Naive thymus-derived CD8-positive, alpha-beta T cell (primary cell): ENCODE measurements at places on chromosomes 7 and 10. TPM values are rescaled to one million over a fixed set of nuclear protein-coding genes. Genes with fewer than 3 reads are reported as not detected.

Gene PKD1L1
- total RNA-seq: 0.78 TPM

Gene HOXA6
- total RNA-seq: not detected

GRCh38 chr10:102935939-102936605 is 18.0 kb downstream of the CNNM2 start:
- DNase-seq: no peak

DNA sequence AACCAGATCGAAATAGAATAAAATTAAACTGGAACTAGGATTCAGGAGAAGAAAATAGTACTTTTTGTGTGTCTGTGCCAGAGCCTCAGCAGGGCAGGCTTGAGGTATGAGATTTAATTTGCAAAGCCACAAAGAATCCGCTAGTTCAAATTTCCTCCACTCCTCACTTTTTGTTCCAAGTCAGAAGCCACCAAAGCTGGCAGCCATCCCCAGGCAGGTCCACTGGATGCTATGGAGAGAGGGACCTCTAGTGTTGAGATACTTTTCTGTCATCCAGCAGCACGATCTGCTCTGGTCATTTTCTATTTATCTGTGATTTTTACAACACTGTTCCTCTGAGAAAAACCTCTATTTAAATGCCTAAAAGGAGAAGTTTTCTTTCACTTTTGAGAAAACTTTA is 147.9 kb upstream of the FRMD4A start:
- DNase-seq: no peak

GRCh38 chr10:78863140-78863905 is 205.4 kb upstream of the ZMIZ1 start:
- no peak for DNase-seq

DNA sequence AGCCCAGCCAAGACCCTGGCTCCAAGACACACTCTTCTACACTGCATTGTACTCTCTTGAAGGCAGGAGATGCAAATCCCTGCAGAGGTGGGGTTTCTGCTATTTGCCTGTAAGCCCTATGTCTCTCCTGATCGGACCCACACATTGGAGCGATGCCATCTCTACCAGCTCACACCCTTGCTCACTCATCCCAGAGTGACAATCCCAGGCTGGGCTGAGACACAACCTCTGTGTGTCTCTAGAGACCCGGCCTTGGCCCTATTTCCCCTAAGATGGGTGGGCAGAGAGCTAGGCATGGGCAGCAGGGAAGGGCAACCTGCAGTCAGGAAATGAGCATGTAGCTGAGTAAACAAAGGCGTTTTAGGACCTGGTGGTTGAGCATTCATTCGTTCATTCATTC is 25.6 kb downstream of the CCDC3 start:
- no peak for DNase-seq

- DNase-seq: no peak
Observed at GRCh38 chr10:123603130-123603529, 63.0 kb upstream of the GPR26 start.

DNA sequence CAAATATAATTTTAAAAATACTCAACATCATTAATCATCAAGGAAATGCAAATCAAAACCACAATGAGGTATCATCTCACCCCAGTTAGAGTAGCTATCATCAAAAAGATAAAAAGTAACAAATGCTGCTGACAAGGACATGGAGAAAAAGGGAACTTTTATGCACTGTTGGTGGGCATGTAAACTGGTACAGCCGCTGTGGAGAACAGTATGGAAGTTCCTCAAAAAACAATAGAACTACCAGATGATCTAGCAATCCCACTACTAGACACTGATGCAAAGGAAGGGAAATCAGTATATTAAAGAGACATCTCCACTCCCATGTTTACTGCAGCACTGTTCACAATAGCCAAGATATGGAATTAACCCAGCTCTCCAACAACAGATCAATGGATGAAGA is 384.5 kb downstream of the PLXDC2 start:
- DNase-seq: no peak

DNA sequence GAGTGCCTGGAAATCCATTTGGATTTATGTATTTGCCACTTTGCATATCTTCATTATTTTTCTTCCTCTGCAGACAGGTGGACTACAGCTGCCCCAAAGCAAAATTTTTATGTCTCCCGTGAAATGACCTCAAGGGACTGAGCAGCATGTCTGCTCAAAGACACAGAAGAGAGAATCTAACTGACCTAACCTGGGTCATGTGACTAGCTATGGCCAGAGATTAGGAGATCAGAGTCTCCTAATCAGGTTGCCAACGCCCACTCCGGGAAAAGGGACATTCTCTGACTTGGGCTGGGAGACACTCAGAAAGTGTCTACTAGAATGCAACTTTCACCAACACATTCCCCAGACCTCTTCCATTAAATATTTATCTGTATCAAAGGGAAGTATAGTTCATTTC is 2.5 kb upstream of the BAMBI start:
- DNase-seq: no peak

DNA sequence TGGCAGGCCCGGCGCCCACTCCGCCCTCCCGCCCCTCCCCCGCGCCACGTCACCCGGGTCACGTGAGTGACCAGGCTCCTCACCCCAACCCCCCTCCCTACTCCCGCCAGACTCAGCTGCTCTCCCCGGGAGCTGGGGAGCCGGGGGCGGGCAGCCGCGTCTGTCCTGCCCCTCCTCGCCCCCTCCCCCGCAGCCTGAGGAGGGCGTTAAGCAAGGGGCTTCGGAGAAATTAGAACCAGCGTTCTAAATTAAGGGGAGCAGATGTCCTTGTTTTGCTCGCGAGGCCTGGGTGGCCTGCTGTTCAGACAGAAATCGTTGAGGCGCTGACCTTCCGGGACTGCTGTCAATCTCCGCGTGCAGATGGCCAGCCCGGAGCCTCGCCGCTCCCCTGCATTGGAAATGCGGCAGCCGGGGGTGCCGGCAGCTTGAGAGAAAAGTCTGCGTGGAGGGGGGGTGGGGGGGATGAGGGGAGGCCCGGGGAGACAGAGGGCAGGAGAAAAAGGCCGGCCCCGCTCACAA is 102.2 kb upstream of the ZNF438 start:
- peak; percentile 81 for DNase-seq
